ENCODE measurements at places on chromosomes 11 and 22.

DNA sequence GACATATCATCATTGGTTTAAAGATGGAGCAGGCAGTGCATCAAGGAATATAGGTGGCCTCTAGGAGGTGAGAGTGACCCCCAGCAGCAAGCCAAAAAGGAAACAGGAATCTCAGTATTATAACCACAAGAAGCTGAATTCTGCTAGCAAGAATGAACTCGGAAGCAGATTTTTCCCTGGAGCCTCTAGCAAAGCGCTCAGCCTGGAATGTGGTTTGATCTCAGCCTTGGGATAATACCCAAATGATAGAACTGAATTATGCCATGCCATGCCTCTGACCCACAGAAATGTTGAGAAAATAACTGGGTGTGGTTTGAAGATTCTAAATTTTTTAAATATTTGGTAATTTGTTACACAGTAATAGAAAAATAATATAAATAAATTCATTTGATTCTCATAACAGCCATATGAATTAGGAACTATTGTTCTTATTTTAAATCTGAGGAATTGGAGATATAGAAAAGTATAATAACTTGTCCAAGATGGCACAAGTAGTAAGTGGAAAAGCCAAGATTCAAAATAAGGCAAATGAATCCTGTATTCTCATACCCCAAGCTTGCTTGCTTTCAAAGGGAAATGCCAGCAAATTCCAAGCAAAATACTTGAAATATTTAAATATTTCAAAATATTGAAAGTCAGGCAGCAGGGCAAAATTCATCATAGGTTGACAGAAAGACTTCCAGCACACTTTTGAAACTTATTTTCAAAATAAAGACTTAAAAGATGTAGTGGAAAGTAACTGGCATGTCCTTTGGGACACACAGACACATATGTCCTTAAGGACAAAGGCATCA lies 567.4 kb downstream of the KCNA4 start:
- DNase-seq, result no peak

GRCh38 chr11:13206086-13206640 lies 71.4 kb upstream of the BMAL1 start:
- DNase-seq, result no peak

DNA sequence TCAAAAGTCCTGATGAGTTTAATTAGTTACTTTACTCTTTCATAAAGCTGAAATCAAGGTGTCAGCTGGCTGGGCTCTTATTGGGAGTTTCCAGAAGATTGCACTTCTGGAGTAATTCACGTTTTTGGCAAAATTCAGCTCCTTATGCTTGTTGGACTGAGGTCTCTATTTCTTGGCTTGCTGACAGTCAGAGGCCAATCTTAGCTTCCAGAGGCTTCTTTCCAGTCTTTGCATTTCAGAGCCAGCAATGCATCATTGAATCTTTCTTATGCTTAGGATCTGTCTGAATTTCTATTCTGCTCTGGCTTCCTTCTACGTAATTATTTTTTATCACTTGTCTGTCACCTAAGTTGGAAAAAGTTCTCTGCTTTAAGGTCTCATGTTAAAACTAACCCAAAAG lies 91.4 kb upstream of the SYN3 start:
- DNase-seq, result no peak

GRCh38 chr11:2899080-2899783 lies 13.7 kb upstream of the CDKN1C start:
- DNase-seq, result no peak

DNA sequence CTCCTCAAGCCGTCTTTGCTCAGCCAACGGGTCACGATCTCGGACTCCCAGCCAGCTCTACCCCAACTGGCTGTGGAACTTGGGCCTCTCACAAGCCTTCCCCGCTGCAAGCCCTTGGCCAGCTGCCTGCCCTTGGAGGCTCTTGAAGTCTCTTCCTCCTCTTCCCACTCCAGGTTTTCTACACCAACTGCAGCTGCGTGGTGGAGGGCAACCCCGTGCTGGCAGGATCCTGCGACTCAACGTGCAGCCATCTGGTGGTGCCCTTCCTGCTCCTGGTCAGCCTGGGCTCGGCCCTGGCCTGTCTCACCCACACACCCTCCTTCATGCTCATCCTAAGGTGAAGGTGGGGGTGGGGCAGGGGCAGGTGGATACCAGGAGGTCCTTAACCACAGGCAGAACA lies 40.5 kb upstream of the TPBGL start:
- DNase-seq, result no peak

- no peak for DNase-seq
Measured at GRCh38 chr22:19450363-19451175, 3.1 kb upstream of the C22orf39 start.

DNA sequence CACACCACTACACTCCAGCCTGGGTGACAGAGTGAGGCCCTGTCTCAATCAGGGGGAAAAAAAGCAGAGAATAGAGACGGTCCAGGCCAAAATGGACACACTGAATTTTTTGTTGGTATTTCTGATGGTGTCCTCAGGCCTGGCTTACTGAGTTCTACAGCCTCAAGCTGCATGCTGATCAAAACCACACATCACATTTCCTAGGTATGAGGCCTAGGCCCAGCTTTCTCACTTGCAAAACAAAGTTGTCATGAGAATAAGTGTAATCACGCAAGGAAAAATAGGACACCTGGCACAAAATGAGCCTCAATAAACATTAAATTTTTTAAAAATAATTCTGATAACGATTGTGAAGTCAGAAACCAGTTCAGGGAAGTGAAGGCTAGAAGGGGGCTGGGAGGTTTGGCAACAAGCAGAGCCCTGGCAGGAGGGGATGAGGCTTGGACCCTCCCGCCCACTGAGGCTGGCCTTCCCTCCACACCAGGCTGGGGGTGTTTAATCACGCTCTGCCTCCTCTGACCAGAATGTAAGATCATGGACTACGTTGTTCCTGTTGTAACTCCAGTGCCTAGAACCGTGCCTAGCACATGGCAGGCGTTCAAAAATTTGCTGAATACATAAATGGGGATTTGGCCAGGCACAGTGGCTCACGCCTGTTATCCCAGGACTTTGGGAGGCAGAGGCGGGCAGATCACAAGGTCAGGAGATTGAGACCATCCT lies 18.1 kb downstream of the PACSIN2 start:
- no peak for DNase-seq

DNA sequence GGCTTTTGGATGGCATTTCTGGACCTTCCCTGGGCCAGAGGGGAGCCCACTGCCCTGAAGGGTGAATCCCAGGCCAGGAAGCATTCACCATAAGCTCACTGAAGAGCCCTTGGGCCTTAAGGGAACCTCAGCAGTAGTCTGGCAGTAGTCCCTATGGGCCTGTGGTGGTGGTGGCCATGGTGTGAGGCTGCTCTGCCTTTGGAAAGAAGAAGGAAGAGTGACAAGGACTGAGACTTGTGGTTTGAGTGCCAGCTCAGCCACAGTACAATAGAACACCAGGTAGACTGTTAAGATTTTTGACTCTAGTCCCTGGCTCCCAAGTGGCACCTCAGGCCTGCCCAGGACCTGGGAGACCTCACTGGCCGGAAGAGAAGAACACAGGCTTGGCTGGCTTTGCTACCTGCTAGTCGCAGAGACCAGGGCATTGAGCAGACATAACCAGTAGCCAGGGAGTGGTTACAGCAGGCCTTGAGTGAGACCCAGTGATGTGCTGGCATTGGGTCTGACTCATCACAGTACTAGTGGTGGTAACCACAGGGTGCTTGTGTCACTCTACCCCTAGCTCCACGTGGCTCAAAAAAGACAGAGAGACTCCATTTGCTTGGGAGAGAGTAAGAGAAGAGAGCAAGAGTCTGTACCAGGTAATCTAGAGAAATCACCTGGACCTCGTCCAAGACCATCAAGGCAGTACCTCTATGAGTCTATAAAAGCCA lies 259.8 kb upstream of the BLID start:
- DNase-seq, result no peak

Data from NCI-H1694 (cell line).